ENCODE measurements at places on chromosomes 12 and 14.

DNA sequence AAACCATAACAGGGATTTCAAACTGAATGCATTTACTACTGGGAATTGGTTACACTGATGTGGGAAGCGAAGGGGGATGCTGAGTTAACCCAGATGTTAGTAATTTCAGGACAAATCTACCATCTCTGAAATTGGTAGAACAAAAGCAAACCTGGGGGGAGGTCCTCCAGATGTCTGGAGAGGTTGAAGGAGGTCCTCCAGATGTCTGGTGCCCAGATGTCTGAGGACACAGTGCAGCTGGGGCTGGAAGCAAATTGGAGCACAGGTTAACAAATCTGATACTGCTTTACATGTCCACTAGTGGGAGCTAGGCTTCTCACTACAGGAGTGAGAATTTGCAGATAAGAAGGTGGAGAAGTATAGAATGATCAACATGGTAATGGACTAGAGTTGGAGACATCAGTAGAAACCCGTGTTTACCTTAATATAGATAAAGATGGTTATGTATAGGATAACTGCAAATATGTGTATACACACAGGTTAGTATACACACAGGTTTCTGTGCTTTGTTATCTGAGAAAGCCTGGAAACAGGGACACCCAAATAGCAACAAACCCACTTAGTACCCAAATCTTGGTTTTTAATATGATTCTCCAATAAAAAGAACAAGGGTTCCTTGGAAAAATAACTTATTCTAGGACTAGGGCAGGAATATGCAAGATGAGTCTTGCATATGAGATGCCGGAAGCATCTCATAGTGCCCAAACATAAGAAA is 162.5 kb downstream of the C12orf50 start:
- DNase-seq: peak; percentile 27

- DNase-seq: no peak
Observed at GRCh38 chr14:74478996-74479635, 14.0 kb downstream of the NPC2 start.

DNA sequence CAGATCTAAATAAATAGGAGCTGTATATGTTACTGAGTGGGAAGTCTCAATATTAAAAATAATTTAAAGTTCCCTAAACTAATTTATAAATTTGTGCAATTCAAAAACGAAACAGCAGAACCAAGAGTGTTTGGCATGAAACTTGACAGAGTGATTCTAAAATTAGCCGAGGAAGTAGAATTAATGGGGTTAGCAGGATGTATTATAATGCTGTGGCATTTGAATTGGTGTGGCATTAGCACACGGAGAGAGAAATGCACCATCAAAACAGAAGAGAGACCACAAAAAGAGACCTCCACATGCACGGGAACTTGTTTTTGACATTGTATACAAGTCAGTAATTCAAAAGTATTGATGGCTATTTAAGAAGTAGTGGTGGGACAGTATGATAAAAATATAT is 366.0 kb upstream of the RGS6 start:
- no peak for DNase-seq

GRCh38 chr12:69405566-69405865 is 46.0 kb downstream of the YEATS4 start:
- DNase-seq: peak; percentile 66

- no peak for DNase-seq
Observed at GRCh38 chr12:105713606-105714305, 383.3 kb downstream of the C12orf75 start.

- DNase-seq: no peak
Observed at GRCh38 chr12:89493670-89494302, 30.8 kb downstream of the GALNT4 start.

- no peak for DNase-seq
Observed at GRCh38 chr12:116302166-116303058, 24.9 kb upstream of the MED13L start.

- no peak for DNase-seq
Observed at GRCh38 chr14:92848887-92849286, 54.8 kb downstream of the GOLGA5 start.

DNA sequence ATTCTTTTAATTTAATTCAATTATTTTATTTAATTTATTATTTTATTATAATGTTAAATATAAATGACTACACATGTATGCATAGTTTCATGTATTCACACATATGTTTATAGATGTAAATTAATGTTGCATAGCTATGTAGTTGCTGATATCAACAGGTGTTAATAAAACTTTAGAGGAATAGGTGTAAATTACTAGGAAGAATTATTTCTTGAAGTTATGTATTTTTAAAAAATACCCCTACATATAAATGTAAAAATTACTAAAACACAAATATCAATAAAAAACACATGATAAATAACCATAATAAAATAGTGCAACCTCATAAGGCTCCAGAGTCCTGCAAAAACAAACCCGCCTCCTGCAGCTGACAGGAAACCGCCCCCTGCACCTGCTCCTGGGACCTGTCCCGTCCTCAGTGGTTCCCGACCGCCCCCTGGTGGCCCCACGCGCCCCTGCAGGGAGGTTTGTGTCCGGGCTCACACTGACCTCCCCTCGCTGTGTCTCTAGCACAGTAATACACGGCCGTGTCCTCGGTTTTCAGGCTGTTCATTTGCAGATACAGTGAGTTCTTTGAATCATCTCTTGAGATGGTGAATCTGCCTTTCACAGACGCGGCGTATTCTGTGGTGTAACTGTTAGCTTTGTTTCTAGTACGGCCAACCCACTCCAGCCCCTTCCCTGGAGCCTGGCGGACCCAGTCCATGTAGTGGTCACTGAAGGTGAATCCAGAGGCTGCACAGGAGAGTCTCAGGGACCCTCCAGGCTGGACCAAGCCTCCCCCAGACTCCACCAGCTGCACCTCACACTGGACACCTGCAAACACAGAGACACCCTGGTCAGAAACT is 1264.0 kb downstream of the TMEM121 start:
- DNase-seq: no peak

- DNase-seq: no peak
Observed at GRCh38 chr12:2126676-2127406, 74.1 kb downstream of the CACNA1C start.

DNA sequence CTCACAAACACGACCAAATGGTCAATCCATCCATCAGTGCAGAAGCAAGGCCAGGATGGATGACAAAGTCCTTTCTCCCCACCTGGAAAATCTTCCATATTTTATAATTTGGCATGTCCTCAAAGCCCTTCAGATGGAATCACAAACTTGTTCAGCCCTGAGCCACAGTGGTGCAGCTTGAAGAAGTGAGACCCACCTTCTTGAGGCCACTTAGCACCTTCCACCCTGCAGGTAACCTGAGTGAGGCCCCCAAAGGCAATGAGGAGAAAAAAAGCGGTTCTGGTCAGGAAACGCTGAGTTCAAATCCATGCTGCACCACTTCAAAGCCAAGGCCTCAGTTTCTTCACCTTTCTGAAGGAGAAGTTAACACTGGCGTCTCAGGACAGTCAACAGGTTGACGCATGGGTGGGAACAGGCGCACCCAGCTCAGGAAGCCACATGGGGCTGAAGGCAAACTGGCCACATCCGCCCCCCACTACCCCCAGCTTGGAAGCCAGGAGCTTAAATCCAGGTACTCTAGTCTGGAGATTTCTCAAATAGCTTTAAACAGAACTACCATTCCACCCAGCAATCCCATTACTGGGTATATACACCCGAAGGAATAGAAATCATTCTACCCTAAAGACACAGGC is 320.4 kb downstream of the BCL11B start:
- no peak for DNase-seq

DNA sequence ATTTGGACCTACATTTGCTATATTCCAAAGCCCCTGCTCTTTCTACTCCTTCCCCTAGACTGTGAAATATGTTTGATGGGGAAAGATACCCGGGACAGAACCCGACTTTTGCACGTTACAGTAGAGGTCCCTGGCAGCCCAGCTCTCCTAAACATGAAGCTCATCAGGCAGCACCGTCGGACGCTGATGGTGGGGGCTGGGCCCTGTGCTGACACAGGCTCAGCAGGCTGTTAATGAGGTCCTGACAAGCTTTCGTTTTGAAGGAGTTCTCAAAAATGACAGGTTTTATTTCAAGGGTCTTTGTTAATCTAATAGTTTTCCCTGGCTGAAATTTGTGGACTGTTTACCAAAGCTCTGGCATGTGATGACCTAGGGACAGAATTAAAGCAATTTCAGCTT is 102.3 kb downstream of the SLC25A47 start:
- no peak for DNase-seq

DNA sequence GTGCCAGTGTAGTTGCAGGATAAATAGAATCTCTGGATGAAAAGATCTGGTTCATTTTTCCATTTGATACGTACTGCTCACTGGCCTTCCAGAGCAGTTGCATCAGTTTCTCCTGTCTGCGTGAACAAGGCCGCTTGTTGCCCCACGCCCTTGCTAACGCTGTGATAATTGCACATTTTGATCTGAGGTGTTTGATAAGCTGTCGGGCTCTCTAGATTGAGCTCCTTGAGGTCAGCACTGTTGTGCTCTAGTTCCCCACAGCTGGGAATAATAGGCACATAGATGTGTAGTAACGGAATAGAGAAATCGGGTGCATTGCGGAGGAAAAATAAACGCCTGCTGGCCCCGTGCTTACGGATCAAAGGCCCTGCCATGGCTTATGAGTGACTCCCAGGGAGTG is 42.8 kb upstream of the TRAF3 start:
- DNase-seq: no peak

- DNase-seq: no peak
Observed at GRCh38 chr12:83386527-83387264, 700.0 kb downstream of the TMTC2 start.

DNA sequence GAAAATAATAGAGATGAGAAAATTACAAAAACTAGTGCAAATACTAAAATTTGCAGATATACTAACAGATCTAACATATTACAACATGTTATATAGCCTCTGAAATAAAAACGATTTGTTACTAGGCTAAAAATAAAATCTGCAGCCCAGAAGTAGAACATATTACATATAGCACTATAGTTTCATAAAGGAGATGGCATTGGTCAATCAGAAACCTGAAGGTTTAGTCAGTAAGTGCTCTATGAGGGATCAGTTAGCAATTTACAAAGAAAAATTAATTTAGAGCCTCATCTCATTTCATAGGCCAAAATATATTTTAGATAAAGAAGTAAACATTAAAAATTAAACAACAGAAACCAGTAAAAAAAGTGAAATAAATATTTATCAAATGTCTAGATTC is 41.0 kb downstream of the IFNG-AS1 start:
- DNase-seq: no peak

DNA sequence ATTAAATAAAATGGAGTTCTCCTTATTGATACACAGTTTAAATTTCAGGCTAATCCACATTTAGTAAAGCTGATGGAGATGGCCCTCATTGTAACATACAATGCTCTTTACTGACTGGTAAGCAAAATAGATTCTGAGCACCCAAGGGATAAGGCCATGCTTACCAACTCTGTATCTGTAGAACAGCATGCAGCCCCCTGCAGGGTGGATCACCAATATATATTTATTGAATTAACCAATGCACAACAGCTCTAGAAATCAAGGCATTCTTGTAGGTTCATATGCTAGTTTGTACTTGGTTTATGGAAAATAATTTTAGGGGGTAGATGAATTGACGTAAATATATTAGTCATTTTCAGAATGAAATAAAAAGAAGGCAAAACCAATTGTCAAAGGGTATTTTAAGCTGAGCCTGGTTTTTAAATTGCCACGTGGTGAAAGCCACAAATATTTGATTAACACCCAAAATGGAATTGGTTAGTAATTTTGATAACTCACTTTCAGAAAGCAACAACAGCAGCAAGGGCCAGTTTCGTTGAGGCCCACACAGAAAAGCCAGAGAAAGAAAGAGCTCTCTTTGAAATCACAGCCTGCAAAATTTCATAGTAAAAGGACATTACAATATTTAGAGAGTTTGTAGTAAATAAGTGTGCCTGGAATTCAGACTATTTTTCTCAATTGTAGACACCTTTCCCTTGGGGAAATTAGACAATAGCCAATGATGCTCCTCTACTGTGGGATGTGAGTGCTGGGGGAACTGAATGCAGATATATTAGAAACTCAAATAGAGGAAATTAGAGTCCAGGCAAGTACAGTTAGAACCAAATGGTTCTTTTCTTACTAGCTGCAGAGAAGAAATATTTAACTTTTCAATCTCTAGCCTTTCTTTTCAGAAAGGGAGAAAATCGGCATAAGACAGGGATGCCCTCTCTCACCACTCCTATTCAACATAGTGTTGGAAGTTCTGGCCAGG is 216.2 kb upstream of the ABCD2 start:
- no peak for DNase-seq

DNA sequence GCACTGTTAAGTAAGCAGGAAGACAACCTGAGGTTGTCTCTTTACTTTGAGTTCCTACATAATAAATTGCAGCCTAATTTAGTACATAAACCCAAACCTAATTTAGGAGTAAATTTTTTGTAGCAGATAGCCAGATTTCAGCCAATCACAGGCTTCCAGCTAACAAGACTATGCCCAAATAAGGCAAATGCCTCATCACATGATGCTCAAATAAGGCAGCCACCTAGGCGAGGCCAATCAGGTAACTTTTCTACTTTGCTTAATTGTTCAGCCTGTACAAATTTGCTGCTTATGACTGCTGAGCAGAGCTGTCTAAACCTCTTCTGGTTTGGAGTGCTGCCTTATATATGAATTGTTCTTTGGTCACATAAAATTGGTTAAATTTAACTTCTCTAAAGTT is 1118.7 kb upstream of the TMEM132C start:
- DNase-seq: no peak

DNA sequence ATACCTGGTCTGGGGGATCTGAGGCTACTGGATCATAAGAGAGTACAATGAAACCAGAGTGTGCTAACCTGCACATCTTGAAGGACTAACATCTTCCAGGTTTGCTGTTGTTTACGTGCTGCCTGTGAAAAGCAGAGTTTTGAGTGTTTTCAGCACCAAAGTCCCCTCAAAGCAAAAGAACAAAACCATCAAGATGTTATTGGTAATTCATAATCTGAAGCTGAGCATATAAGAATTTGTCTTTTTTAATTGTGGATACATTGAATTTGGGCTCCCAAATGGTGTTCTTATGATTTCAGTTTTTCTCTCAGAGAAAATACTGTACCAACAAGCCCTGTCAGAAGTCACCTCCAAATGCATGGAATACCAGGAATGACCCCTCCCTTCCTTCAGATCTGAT is 110.2 kb downstream of the BTG1 start:
- DNase-seq: no peak

GRCh38 chr12:12336511-12336910 is 13.5 kb downstream of the MANSC1 start:
- DNase-seq: no peak

GRCh38 chr12:131897875-131898274 is 3.5 kb downstream of the ULK1 start:
- DNase-seq: no peak

GRCh38 chr14:59631237-59631636 is 54.6 kb upstream of the CCDC175 start:
- no peak for DNase-seq

GRCh38 chr12:1804545-1805332 is 15.6 kb upstream of the LRTM2 start:
- DNase-seq: peak; percentile 85

All from HFF-Myc (cell line).